ENCODE measurements at places on chromosomes 2 and 18.

DNA sequence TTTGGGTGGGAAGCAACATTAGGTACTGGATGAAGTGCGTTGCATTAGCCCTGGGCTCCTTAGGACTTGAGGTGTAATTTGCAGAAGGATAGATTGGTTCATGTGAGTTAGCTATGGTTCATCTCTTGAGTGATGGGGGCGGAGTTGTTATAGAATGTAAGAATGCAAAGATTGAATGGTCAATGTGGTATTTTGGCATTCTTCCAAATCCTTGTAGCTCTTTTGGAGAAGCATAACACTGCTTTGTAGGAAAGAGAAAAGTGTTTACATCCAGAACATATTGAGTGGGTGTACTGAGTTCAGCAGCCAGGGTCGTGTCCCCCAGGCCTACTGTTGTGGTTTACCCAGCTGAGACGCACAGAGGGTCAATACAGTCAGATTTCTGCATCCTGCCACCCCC lies 173.5 kb downstream of the FMNL2 start:
- no peak for DNase-seq

DNA sequence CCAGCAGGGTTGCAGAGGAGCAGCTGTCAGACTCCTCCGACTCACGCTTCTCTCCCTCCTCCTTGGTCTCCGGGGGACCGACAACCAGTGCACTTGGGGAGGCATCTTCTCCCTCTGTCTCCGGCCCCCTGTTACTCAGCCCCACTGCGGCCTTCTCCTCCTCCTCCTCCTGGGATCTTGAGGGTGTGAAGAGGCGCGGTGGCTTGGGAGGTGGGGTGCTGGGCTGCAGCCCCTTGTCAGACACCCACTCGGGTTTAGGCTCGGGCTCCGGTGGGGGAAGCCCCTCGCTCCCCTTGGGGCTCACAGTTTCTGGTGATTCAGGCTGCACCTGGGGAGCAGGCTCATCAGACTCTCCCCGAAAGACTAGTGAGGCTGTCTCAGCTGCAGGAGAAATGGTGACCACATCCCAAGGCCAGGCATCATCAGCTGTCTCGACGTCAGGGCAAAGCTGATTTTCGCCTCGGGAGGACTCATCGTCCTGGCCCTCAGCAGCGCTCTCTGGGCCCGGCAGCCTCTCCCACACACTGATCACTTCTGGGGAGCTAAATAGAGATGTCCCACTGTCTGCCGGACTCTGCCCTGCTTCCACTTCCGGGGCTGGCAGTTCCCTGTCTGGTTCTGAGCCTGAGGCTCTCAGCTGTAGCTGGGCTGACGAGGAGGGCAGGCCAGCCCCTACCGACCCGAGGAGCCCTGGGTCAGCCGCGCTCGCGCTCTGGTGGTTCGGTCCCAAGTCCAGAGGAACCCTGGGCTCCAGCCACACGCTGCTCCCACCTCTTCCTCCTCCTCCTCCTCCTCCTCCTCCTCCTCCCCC lies 9.0 kb upstream of the SFXN5 start:
- DNase-seq = no peak

- no peak for DNase-seq
Measured at GRCh38 chr2:216388046-216388884, 16.0 kb upstream of the MARCHF4 start.

GRCh38 chr2:60495041-60495625 lies 58.3 kb downstream of the BCL11A start:
- no peak for DNase-seq

- DNase-seq = no peak
Measured at GRCh38 chr2:46327627-46328026, 30.4 kb downstream of the EPAS1 start.

- DNase-seq = no peak
Measured at GRCh38 chr2:37173741-37174140, 14.7 kb downstream of the SULT6B1 start.

- DNase-seq = no peak
Measured at GRCh38 chr2:174286172-174286571, 37.8 kb upstream of the OLA1 start.

- DNase-seq = no peak
Measured at GRCh38 chr2:109333414-109334210, 204.6 kb downstream of the SH3RF3 start.

GRCh38 chr2:197675711-197676188 lies 363 bp upstream of the RFTN2 start:
- DNase-seq = no peak

DNA sequence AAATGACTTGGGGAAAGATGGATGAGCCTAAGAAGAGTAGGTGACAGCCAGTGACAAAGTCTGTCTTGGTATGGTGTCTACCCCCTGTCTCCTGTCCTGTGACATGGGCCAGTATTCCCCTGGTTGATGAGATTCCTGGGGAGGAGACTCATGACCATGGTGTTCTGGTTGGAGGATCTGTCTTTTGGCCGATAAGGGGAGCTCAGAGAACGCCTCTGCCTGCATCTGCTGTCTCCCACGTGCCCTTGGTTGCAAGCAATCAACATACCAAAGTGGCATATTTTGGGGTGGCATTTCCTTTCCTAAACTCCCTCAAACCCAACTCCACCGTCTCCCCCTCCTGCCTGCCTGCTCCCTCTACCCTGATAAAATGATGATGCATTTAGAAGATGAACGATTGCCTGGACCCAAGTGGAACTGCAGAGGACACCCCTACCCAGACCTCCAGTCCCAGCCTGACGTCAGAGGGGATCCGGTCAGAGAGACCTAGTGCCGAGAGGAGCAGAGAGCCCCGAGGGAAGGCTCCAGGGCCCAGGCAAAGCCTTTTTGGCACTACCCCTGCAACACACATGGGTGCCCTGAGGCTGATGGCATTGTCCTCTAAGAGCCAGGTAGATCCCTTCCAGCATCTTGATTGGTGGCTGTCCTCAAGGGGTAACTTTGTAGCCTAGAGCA lies 124.2 kb upstream of the MSH6 start:
- no peak for DNase-seq

DNA sequence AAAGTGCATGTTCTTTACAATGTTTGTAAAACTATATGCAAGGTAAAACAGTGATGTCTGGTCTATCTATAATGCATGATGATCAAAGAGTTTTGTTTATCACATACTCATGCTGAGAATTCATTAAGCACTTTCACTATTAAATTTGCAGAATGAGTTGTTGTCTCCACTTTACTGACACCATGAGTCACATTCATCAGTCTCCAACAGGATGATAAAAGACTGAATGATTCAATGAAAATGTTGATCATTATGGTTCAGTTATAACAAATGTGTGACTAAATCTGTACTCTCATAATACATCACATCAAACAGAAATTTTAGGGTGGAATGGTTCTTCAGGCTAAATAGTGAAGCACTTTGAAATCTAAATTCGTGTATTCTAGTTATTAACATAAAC lies 129.0 kb downstream of the ERBB4 start:
- DNase-seq = no peak

- DNase-seq = no peak
Measured at GRCh38 chr2:172281648-172282570, 145.5 kb upstream of the ITGA6 start.

- DNase-seq = no peak
Measured at GRCh38 chr2:2328848-2329247, 2.2 kb downstream of the MYT1L start.

DNA sequence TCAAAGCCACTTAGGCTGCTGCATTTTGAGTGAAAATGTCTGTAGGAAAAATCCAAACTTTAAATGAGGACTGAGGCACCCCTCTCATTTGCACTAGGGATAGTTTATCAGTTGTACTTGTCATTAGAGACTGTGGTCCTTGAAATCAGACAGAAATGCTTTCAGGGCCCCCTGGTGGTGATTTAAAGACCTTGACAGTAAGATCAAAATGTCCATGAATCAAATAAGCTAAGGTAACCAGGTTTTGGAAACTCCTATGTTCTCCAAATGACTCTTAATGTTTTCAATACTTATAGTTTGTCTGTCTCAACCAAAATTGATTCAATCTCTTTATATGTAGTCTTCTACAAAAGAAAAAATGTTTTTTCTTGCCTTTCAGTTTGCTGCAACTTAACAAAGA lies 28.8 kb upstream of the DDX18 start:
- DNase-seq = peak; percentile 67

- peak; percentile 29 for DNase-seq
Measured at GRCh38 chr2:24421668-24422067, 61.3 kb upstream of the ITSN2 start.

DNA sequence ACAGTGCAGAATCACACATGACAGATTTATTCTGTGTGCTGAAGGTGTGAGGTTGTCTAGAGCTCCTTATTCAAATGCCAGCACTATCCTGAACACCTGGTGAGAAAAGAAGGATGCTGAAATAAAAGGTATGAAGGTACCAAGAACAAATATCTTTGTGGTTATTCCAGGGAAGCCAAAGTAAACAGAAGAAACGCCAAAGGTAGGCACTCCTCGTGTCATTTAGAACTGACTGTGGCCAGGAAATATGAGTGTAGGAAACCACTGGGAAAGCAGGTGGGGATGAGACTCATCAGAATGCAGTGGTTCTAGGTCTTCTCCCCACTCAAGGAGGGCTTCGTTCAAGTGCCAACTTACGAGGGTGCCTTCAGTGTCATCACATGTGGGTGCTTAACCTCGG lies 80.8 kb downstream of the KIF5C start:
- no peak for DNase-seq

DNA sequence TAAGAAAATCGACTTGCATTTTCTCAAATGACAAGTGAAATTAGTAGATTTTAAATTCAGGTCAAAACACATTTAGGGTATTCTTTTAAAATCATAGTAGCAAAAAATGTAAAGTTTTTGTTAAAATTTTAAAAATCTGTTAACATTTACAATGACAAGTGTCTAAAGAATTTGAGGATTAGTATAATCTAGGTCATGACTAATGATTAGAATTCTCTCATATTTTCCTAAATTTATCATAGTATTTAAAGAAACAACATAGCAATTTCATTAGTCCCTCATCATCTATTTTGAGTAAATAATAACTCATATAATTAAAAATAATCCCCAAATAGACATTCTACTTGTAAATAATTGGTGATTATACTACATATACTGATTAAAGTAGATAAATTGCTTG lies 23.6 kb downstream of the THUMPD2 start:
- DNase-seq = no peak

DNA sequence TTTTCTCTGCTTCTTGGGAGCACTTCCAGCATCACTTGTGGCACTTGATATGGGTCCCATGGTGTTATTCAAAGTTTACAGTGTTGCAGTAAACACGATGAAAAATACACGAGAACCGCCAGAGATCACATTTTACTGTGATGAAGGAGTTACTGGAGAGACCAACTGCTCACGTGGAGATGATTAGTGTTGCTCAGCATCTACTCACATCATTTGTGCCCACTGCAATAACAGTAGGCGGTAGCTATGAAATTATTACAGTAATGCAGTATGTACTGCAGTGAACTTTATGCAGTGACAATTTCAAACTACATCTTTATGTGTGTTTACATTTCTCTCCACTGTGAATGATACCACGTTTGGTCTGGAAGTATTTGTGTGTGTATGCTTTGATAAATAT lies 93.5 kb downstream of the SLC4A3 start:
- DNase-seq = no peak

GRCh38 chr2:204278454-204278853 lies 266.8 kb upstream of the PARD3B start:
- DNase-seq = no peak

DNA sequence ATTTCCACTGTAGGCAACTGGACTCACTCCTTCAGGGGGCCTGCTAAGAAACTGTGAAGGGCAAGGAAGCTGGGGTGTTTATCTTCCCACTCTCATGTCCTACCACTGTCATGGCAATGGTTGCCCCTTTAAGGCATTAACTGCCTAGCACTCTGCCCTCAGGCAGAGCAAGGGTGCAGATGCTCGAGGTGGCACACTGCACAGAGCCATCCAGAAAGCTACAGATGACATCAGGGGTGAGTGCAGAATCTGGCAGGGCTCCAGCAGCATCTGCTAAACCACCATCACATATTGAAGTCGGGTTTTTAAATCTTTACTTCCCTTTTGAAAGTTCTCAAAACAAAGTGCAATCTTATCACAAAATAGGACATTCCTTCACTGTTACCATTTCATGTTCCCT lies 75.4 kb downstream of the RAPGEF4 start:
- no peak for DNase-seq

DNA sequence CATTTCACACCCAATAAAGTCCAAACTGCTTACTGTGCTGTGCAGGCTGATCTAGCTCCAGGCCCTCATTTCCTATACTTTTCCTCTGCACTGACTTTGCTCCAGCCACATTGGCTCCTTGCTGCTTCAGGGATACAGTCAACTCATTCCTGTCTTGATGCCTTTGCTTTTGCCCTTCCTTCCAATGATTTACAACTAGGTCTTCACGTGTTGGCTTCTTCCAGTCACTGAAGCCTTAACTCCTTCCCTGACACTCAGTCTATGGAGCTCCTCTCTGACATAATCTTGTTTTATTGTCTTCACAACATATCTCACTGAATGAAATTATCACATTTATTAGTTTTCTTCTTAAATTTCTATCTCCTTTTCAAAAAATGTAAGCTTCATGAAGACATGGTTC lies 16.9 kb upstream of the C18orf32 start:
- DNase-seq = no peak

DNA sequence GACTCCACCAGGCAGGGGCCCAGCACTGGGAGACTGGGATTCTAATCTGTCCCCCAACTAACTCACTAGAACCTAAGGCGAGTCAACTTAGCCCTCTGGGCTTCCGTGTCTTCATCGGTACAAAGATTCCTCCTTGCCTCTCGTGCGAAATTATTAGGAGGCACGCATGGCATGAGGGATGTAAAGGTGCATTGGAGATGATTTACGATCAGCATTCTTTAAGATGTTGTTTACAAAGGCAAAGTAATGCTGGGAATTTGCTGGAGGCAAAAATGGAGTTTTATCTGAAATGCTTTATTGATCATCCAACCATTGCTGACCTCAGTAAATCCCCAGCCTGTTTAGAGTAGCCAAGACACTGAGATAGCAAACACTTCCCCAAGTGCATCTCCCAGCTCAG lies 171.8 kb upstream of the KLHL29 start:
- DNase-seq = no peak

- no peak for DNase-seq
Measured at GRCh38 chr2:115163572-115163971, 721.1 kb downstream of the DPP10 start.

GRCh38 chr2:19313553-19313952 lies 44.9 kb downstream of the OSR1 start:
- DNase-seq = no peak

DNA sequence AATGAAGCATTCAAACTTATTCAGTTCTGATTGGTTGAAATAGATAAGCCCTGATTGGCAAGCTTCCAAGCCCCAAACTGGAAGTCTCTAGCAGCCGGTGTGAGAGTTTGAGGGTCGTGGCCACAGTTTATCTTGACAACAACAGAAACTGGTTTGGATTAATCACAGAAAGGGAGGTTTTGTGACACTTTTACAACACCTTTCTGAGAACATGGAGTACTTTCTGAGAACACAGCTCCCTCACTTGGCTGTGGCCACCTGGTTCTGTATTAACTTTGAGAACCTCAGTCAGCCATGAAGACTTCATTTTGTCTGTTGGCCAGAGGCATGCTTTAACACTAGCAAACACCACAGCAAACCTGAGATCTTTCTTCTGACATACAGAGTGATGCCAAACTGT lies 280.7 kb upstream of the VWC2L start:
- no peak for DNase-seq

GRCh38 chr2:10798783-10799182 lies 13.8 kb downstream of the PDIA6 start:
- no peak for DNase-seq

Data from CD8-positive, alpha-beta T cell (primary cell).